Adrenal gland (tissue), 19 donors: ENCODE measurements at places on chromosomes 4 and X. TPM values are rescaled to one million over a fixed set of nuclear protein-coding genes. Genes with fewer than 3 reads are reported as not detected.

GRCh38 chr4:15145709-15146108 lies 143.4 kb downstream of the CPEB2 start:
- no peak for DNase-seq

GIMD1 gene
- not detected for total RNA-seq

GRCh38 chr4:6456450-6456849 lies 16.0 kb downstream of the PPP2R2C start:
- DNase-seq, result no peak

DNA sequence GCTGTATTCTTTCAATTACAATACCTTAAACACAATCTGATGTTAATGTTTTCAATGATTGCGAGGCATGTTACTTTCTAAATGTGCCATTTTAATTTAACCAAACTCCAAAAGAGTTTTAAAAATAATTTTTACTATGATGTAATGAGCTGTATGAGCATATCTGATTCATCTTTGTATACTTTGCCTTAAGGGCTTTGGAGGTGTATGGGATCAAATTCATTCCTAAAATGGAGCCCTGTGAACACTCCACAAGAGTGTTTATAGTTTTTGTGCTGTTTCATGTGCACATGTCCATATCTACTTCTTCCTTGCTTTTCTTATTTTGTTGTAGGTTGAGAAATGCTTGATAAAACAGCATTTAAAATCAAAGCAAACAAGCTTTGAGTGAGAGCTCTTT lies 82.4 kb downstream of the ATP10D start:
- no peak for DNase-seq

GRCh38 chr4:71550220-71551165 lies 211.7 kb downstream of the SLC4A4 start:
- DNase-seq, result no peak

GRCh38 chrX:68079961-68080360 lies 353.3 kb downstream of the OPHN1 start:
- no peak for DNase-seq

DNA sequence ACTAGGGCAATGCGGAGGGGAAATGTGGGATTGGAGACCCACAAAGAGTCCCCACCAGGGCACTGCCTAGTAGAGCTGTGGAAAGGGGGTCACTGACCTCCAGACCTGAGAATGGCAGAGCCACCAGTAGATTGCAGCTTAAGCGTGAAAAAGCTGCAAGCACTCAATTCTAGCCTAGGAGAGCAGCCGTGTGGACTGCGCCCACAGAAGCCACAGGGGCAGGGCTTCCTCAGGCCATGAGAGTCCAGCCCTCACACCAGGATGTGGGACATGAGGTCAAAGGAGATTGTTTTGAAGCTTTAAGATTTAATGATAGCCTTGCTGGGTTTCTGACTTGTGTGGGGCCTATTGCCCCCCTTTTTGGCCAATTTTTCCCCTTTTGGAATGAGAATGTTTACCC lies 379.0 kb downstream of the INPP4B start:
- DNase-seq, result no peak

VCX gene
- not detected for total RNA-seq

UBA6 gene
- 73.8 TPM for total RNA-seq

- peak; percentile 51 for DNase-seq
Measured at GRCh38 chr4:61200187-61200915, at the start of gene ADGRL3. Gene ADGRL3 (plus strand): TSS chr4:61200326.
